CD14-positive monocyte (primary cell): ENCODE measurements at places on chromosomes 7 and 10.

DNA sequence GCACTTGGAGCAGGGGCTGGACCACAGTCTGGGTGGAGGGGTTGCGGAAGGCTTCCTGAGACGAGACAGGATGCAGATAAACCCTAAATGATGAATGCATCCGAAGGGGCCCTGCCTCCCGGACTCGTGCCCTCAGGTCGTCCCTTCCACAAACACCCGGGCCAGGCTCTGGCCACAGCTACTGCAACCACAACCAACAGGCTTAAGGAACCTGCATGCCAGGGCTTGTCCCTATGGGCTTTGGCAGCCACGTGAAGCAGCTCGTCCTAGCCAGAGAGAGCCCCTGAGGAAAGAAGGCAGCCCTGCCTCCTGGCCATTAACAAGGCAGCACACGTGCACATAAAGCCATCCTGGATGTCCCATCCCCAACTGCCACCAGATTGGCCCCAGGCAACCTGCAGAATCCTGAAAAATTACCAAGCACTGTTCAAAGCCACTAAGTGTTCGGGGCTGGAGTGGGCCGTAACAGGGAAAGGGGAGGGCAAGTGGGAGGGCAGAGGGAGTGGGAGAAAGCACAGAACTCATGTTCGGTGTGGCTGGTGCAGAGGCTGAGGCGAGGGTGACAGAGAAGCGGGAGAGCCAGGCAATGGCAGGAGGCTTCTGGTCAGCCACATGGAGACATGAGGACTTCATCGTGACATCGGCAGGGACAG, 62.7 kb downstream of the MAD1L1 start:
- DNase-seq, result no peak

DNA sequence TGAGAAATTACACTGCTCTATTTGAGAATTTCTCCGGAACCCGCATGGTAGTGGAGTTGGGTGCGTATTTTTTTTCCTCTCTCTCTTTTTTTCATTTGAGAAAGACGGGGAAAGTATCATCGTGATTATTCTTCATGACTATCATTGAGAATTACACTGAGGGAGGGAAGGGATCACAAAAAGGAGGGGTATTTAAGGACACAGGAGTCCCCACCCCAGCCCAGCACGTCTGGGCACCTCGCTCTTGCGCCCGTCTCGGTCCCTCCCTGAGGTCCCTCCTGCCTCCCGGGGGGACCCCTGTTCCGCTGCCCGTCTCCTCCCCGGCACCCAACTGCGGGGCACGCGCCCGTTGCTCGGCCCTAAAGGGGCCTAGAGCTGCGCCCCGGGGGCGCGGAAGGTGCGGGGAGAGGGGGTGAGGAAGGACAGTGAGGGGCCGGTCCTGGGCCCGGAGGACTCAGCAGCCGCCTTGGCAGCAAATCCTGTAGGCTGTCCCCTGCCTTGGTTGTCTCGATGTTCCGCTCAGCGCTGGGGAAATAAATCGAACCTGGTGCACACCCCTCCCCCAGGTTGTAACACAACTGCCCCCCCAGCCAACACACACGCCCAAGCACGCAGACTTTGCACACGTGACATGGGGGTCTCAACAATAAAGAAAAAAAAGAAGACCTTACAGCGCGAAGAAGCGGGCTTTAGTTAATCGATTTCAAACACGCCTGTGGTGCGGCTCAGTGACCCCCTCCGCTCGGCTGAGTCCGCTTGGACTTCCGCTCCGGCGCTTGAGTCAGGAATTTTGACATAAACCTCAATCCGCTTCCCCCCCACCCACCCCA, 18.6 kb upstream of the GATA3 start:
- no peak for DNase-seq

DNA sequence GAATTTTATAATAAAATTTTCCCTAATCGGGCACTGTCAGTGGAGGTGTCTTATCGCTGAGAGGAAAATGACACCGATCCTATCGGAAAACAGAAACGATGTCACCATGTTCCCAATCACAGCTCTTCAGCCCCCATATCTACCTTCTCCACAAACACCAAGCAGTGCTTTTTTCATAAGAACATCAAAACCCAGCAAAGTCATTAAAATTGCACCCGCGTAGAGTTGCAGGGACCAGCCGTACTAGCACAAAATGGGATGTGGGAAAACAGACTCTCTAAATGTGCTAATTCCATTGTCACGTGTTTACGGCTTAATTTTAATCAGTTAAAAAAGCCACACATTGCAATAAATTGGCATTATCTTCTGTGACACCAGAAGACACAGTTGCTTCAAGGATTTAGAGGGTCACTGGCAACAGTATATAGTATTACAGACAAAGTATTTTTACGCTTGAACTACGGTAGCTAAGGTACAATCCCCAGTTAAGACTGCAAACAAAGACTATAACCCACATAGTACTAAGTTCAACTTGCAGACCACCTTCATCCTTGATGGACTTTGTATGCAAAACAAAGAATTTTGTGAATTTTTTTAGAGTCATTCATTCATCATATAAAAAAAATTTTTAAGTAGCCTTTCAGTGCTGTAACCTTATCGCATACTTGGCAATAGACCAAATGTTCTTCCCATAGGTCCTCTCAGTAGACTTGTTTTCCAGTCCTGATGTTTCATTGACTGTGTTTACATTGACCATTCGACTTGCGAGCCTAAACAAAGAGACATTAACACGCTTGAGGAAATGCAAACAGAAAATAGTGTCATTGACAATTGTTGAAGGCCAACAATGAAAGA, 116.0 kb downstream of the VTI1A start:
- no peak for DNase-seq

DNA sequence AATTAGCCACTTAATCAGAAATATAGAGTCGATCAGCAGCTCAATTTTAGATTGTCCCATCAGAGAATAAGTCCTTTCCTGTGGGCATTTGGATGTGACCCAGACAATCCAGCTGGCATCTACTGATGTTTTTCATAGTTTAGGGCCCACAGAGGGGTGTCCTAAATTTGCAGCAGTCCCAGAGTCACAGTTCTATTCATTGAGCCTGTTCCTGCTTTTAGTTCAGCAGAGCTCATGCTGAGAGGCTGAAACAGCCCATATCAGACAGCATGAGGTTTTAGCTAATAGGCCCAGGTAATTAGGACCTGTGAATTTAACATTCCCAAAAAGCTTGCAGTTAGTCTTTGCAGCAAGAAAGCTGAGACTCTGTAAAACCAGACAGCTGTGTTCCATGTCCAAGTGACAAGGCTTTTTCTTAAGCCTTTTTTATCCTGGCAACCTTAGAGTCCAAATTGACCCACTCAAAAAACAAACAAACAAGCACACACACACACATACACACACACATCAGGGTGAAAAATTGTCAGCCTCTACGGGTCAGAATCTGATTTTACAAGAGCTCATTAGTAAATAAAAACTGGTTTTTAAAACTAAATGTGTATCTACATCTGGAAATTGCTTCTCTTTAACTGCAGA, 33.7 kb downstream of the ANKIB1 start:
- DNase-seq, result no peak

DNA sequence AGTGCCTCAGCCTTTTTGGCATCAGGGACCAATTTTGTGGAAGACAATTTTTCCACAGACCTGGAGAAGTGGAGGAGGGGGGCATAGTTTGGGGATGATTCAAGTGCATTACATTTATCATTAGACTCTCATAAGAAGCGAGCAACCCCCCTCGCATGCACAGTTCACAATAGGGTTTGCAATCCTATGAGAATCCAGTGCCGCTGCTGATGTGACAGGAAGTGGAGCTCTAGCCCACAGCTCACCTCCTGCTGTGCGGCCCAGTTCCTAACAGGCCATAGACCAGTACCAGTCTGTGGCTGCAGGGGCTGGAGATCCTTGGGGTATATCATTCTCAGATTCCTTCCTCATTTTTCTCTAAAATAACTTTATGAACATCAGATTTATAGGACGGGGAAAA, 50.8 kb downstream of the ATAD1 start:
- no peak for DNase-seq

- DNase-seq, result no peak
Observed at GRCh38 chr10:124465777-124466488, 4.3 kb downstream of the LHPP start.

DNA sequence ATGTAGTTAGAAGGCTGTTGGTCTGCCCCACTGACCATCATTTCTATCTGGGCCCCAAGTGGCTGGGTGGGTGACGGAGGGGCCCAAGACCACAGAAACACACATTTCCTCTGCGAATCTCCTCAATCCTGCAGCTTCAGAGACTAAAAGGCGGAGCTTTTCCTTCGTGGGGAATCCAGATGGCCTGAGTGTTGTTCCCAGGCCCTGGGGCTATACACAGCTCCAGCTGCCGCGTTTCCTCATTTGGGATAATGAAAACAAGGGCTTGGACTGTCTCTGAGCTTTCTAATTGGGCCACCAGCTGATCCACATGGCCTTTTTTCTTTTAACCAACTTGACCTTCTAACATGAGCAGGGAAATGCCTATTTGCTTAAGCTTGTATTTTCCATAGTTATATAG, 339.9 kb downstream of the CXCL12 start:
- DNase-seq, result no peak

DNA sequence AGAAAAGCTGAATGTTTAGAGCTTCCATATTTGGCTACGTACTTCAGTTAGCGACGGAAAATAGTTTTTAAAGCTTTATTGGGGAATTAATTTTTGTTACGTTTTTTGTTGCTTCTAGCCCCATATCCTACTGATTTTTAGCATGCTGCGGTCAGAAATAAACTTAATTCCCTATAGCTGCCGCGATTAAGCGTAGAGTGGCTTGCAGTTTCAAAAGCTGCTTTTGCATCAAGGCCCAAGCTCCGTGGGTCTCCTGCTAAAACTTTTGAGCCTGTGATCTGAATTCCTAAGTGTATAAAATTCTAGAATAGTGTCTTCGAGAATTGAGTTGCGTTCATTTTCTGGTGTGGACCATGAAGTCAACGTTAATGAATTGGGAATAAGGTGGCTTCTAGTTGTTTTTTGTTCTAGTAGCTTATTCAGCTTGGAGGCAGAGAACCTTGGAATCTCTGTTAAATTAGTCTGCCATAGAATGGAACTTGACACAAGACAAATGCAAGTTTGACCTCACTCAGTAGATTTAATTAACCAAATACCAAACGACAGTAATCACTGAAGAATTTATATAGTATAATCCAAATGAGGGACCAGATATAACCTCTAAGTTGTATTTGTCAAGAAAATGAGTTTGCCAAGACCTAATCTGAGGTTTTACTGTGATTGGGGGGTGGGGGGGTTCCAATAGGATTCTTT, 977 bp downstream of the CALU start:
- DNase-seq, result no peak
